ENCODE measurements at places on chromosomes 5 and 9. TPM values are rescaled to one million over a fixed set of nuclear protein-coding genes. Genes with fewer than 3 reads are reported as not detected.

DNA sequence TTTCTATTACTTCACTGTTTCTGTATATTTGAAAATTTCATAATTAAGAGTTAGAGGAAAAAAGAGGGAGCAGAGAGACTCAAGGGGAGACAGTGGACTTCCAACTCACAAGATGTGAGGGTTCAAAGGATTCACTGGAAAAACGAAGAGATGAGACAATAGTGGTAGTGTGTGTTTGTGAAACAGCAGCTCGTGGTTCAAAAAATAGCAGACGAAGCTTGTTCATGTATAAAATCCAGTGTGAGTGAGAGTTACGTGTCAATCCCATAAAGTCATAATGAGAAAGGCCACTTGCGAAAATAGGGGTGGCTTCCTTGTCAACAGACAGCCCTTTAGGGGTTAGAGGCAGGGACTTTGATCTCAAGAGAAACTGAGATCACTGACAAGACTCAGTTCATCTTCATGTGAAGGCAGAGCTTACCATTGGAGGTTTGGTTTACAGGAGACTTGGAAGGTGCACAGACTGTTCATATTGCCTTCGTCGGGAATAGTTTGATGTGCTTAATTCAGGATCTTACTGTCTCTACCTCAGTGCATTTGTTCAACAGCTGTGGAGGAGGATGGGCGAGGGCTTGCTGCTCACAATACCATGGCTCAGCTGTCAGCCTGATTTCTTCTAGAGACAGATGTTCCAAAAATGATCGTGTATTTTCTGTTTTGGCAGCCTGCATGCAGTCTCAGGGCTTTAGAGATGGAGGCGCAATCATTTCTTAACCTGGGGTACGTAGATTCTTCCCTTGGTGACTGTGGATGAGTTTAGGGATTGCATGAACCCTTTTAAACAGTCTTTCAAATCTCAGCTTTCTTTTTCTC lies 105.7 kb upstream of the KLF9 start:
- no peak for DNase-seq

- no peak for DNase-seq
Observed at GRCh38 chr5:91591076-91591475, 208.0 kb upstream of the ARRDC3 start.

GRCh38 chr5:151123897-151124751 lies 33.5 kb downstream of the ANXA6 start:
- DNase-seq: peak; percentile 82

DNA sequence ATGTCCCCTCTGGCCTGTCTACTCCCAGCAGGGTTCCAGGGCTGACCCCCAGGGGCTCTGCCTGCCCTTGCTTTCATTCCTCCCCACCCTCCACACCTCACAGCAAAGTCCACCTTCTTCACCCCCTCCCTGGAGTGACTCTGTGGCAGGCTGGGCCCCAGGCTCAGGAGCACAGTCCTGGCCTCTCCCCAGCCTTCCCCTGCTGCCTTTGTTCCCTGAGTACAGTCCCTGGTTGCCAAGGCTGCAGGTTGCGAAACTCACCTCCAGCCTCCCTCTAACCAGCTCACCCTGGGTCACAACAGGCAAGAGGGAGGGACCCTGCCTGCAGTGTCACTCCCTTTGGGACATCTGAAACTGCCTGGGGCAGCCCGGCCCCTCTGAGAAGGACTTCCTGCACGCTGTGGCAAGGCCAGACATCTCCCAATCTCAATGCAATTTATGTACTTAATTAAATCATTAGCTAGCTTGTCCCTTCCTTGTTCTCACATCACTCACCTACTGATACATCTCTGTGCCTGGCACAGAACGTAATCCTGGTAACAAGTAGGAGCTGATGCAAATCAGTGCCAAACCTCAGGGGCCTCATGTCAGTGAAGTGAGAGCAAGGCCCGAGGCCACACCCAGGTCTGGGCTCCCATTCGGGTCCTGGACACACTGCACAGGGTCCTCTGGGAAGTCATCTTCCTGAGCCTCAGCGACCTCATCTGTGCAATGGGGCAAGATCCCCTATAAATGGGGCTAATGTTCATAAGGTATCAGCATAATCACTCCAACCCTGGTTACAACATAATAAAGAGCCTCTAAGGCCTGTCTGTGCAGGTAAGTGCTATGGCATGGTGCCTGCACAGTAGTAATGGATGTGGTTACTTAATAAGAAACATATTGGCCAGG lies 27.3 kb upstream of the TRIM14 start:
- DNase-seq: peak; percentile 62

GRCh38 chr9:84620338-84620737 lies 49.2 kb upstream of the NTRK2 start:
- no peak for DNase-seq

DNA sequence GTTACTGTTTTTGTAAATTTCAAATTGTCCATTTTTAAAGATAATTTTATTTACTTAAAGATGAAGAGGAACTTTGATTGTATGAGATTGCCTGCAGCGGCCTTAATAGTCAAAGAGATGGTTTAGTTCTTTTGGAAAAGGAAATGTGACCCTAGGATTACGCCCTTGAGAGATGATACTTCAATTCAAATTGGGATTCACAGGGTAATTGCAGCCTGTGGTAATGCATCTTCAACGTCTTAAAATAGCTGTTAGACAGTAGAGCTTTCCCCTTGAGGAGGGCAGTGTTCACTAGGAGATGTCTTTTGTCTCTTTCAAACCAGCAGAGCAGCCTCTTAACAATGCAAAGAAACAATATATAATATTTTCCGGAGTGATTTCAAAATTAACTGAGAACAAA lies 127.1 kb downstream of the TAF11L14 start:
- no peak for DNase-seq

GRCh38 chr5:59483971-59484472 lies 409.5 kb downstream of the PDE4D start:
- DNase-seq: no peak

DNA sequence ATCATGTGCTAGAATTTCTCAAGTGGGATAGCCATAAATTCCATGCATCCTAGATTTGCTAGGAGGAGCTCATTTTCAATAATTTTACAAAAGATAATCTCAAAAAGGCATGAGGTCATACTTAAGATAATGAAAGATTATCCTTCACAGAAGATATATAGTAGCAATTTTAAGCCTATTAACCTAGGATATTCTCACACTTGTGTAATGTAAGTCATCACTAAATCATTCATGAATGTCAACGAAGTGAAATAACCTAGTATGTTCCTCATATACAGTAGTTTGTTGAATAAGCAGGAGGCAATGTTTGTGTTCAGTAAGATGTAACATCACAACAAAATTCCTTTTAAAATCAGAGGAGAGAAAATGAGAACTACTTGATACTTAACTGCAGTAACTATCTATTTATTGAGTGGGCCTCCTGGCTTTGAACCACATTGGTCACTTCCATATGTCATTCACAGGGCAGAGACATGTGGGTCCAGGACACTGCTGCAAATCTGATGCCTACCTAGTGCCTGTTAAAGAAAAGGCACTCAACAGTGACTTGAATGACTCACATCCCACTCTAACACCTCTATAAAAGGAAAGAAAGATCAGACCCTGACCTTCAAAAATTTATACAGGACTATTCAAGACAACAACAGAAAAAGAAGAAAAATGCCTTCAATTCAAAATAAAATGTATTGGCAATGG lies 8.2 kb downstream of the LIFR start:
- no peak for DNase-seq

- DNase-seq: no peak
Observed at GRCh38 chr9:125494653-125494915, 212.4 kb downstream of the MAPKAP1 start.

Gene ADGRV1
- 229 TPM for polyA plus RNA-seq

Gene IL4
- not detected for polyA plus RNA-seq

Gene ZNF462
- polyA plus RNA-seq: 4.9 TPM

Gene ORM2
- 1.3 TPM for polyA plus RNA-seq

Gene TMEM174
- not detected for polyA plus RNA-seq

Gene IRX2
- 0.09 TPM for polyA plus RNA-seq

Gene SNAPC3
- polyA plus RNA-seq: 48.9 TPM

Measured in adrenal gland (tissue), 19 donors.